ENCODE measurements at places on chromosomes 11 and 22. TPM values are rescaled to one million over a fixed set of nuclear protein-coding genes. Genes with fewer than 3 reads are reported as not detected.

Gene GANAB
- 71.8 TPM for total RNA-seq

Gene DSCAML1
- 0.67 TPM for total RNA-seq

Gene SOX10
- 7.0 TPM for total RNA-seq

Gene RPL27A
- 598 TPM for total RNA-seq

Gene PNPLA5
- total RNA-seq, result not detected

Gene NXPE1
- total RNA-seq, result not detected

Gene UQCR10
- 137 TPM for total RNA-seq

Gene MAPK8IP2
- total RNA-seq, result 0.71 TPM

Gene CHRNA10
- total RNA-seq, result 1.0 TPM

Gene MOGAT2
- total RNA-seq, result not detected

Gene SPECC1L
- total RNA-seq, result 39.1 TPM

Gene TYR
- total RNA-seq, result not detected

Gene OR5B21
- not detected for total RNA-seq

Gene SCGB2A2
- total RNA-seq, result not detected

Gene TMEM132A
- total RNA-seq, result 7.5 TPM

Gene TRPM5
- not detected for total RNA-seq

Gene NOX4
- 20.2 TPM for total RNA-seq

Gene TEX12
- not detected for total RNA-seq

Gene CARD18
- not detected for total RNA-seq

Gene TRIM49
- total RNA-seq, result not detected

Gene PKDREJ
- total RNA-seq, result 0.04 TPM

Gene HEPHL1
- total RNA-seq, result not detected

Gene GAS2
- total RNA-seq, result 6.5 TPM

Gene C22orf31
- total RNA-seq, result not detected

Gene IZUMO1R
- total RNA-seq, result not detected

Gene TRIM66
- total RNA-seq, result 3.7 TPM

Gene SERHL2
- 2.4 TPM for total RNA-seq

Gene CRYBB2
- not detected for total RNA-seq

Gene FOLH1
- not detected for total RNA-seq

Gene FAM181B
- total RNA-seq, result 3.7 TPM

Gene ANGPTL5
- 1.4 TPM for total RNA-seq

Gene ZDHHC24
- total RNA-seq, result 10.9 TPM

Gene NTM
- total RNA-seq, result 44.7 TPM

Gene NPAS4
- not detected for total RNA-seq

Gene OR52H1
- total RNA-seq, result not detected

Gene MN1
- 13.0 TPM for total RNA-seq

Gene HEPN1
- not detected for total RNA-seq

Gene ANKRD42
- total RNA-seq, result 7.7 TPM

Gene LRRC32
- 56.0 TPM for total RNA-seq

Gene ALDH3B1
- 10.5 TPM for total RNA-seq

Gene NPTXR
- total RNA-seq, result 18.0 TPM

Gene KDM4E
- not detected for total RNA-seq

Gene FAT3
- 0.75 TPM for total RNA-seq

Gene KIRREL3
- total RNA-seq, result 0.74 TPM

Gene TIMP3
- total RNA-seq, result 625 TPM

Gene CALCA
- total RNA-seq, result not detected

Gene NLRP14
- not detected for total RNA-seq

Gene TPP1
- 83.1 TPM for total RNA-seq

Gene ANO9
- total RNA-seq, result 0.11 TPM

Gene OR51E1
- total RNA-seq, result 1.3 TPM

Gene BIK
- not detected for total RNA-seq

Gene HBG1
- not detected for total RNA-seq

Gene MUC5B
- not detected for total RNA-seq

Gene MUC5AC
- total RNA-seq, result not detected
